ENCODE measurements at places on chromosomes 4 and X.

DNA sequence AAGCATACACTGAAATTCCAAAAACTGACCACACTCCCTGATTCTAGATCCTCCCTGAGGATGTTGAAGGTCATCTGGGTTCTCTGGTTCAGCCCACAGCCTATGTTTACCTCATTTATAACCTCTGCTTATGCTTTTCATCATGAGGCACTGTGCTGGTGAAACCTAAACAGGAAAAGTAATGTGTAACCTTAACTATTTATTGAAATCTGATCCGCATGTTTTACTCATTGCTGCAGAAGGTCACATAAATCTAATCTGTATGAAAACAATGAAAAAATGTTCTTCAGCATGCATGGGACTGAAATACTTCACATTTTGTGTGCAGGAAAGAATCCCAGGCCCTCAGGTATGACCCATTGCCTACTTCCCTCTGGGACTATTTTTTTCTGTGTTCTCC, 30.3 kb downstream of the UCHL1 start:
- no peak for DNase-seq

GRCh38 chrX:31445542-31445941, 373.7 kb upstream of the FTHL17 start:
- DNase-seq: no peak

- DNase-seq: no peak
Measured at GRCh38 chr4:41074215-41074614, 140.1 kb downstream of the APBB2 start.

- no peak for DNase-seq
Measured at GRCh38 chr4:23130845-23131244, 438.1 kb downstream of the GBA3 start.

DNA sequence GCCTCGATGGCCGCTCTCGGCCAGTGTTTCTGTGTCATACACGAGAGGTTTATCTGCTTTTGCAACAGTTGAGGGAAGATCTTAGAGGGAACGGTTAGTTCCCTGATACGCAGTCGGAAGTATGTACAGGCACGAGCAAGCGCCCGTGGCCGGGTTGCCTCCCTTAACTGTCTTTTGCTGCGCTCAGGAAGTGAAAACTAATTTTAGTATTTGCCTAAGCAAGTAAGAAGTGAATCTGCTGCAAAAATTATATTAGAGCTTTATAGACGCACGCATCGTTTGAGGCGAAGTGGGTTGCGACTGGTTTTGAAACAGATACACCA, 695 bp downstream of the MTM1 start:
- DNase-seq: peak; percentile 67

GRCh38 chr4:31539284-31540069, 819.3 kb downstream of the PCDH7 start:
- no peak for DNase-seq

- DNase-seq: no peak
Measured at GRCh38 chr4:99886146-99886545, 8.1 kb downstream of the LAMTOR3 start.

DNA sequence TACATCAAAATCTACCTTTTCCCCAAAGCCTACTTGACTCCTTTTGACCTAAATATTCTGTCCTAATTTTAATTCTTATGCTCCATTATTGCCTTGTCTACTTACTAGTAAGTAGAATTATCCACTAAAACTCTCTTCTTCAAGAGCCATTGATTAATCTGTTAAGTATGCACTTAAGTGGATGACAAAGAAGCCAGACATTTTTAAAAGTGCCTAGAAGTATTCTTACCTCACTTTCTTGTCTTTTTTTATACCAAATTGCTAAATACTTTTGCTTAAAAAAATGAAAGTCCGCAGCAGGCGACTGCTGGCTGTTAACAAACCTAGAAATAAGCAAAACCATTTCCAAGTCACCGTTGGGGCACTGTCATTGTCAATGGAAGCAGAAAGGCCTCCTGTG, 20.1 kb upstream of the FRMPD4 start:
- no peak for DNase-seq

DNA sequence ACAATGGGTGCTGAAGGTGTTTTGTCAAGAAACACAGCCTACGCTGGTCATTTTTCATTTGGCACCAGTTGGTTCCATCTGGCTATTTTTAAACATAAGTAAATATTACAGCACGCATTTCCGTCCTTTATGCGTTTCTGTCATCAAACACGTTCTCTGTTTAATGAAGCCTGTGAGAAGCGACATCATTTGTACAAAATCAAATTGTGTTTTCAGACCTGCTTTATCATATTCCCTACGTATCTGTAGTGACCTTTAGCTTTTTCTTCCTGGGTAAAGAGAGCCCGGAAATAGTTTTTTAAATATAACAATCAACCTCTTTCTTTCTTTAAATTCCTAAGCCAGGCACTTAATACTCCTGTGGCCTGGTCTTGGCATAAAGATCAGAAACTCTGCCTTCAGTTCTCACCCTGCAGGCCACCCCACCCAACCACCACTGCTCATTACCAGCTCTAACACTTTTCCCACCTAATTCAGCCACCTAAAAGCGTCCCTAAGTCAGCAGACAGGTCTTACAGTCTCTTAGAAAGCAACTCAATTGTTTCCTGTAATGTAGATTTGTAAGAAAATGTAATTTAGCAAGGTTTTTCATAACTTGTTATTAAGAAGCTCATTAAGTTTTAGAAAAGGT, 30.4 kb downstream of the ACSL1 start:
- DNase-seq: no peak
